Hematopoietic multipotent progenitor cell treated with erythropoietin and hydrocortisone succinate and interleukin-3 and kit ligand, for 15 days (in vitro differentiated cells): ENCODE measurements at places on chromosomes 13 and 19.

- no peak for DNase-seq
Observed at GRCh38 chr13:109669956-109670355, 116.4 kb downstream of the IRS2 start.

GRCh38 chr13:39740761-39741160, 85.3 kb downstream of the COG6 start:
- no peak for DNase-seq

DNA sequence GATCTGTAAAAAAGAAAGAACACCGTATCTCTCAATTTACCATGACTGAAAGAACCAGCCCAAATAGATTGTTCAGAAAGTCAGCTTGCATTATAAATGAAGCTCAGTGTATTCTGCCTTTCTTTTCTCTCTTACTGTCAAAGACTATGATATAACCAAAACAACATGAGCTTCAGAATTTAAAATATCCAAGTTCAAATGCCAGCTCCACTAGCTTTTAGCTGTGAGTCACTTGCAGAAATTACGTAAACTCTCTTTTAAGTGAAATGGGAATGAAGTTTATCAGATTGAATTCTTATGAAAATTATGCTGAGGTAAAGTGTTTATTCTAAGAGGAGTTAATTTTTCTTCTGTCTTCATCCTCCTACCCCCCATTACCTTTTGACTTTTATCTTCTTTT, 20.0 kb upstream of the POSTN start:
- DNase-seq = no peak

DNA sequence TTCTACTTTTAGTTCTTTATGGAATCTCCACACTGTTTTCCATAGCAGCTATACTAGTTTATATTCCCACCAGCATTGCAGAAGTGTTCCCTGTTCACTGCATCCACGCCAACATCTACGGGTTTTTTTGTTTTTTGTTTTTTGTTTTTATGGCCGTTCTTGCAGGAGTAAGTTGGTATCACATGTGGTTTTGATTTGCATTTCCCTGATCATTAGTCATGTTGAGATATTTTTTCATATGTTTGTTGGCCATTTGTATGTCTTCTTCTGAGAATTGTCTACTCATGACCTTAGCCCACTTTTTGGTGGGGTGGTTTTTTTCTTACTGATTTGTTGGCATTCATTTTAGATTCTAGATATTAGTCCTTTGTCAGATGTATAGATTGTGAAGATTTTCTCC, 89.7 kb downstream of the FRY start:
- DNase-seq = no peak

DNA sequence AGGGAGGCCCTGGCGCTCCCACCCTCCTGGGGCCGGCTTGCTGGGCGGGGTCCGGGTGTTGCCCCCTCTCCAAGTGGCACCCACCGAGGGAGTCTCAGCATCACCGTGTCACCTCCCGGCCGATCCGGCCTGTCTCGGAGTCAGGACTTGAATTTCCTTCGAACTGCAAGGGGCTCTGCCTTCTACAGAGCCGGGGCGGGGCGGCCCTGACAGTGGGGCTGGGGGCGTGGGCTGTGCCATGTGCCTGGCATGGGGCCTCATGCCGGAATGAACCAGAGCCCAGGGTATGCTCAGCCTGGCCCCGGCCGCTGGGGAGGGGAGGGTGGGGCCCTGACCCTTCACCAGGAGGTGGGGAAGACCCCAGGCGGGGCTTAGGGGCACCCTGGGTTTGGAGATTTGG, 47.0 kb upstream of the TCF3 start:
- no peak for DNase-seq

- DNase-seq = no peak
Observed at GRCh38 chr13:62356977-62357376, 941.3 kb upstream of the PCDH20 start.

- DNase-seq = no peak
Observed at GRCh38 chr13:90049989-90050671, 1297.4 kb upstream of the MIR17HG start.
